Nucleus accumbens (tissue), 56 donors: ENCODE measurements at places on chromosomes 3 and 15.

DNA sequence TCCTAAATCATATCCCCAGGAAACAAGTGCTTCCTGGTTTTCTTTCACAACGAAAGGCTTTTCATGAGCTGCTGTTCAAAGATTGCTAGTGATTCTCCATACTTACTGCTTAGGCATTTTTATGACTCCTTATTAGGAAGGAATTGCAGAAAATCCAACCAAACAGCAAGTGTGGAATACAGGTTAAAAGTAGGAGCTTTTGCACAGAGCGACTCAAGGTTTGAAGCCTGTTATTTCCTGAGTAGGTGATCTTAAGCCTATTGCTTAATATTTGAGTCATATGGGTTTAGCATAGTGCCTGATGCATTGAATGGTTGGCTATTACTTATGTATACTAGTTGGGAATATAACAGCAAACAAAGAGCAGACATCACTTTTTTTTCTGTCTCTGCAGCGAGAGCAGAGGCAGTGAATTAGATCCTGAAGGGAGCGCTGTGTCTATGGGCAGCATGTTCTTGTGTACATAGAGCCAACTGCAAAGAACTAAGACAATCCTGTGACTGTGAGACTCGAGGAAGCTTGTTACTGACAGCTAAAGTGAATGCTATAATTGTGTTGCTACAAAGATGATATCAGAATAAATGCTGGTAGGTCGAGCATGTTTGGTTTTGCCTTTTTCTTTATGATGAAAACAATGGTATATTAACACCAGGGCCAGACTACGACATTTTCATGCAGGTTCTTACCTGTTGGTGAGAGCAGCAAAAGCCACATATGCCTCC is 6.3 kb downstream of the TM4SF1 start:
- DNase-seq = no peak

GRCh38 chr15:49330166-49330565 is 92.9 kb upstream of the FGF7 start:
- no peak for DNase-seq

DNA sequence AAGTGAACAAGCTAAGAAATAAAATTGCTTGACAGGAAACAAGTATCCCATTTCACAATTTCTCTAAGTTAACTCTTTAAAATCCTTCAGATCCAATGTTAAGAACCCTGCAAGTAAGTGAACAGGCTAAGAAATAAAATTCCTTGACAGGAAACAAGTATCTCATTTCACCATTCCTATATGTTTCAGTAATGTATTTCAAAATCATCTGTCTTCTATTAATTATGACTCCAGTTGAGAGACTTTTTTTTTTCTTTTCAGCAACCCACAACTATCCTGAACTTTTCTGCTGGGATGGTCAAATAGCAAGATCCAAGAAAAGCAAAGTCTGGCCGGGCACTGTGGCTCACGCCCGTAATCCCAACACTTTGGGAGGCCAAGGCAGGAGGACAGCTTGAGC is 2.4 kb upstream of the SLC12A6 start:
- DNase-seq = no peak

- no peak for DNase-seq
Measured at GRCh38 chr3:72739531-72740466, 108.4 kb downstream of the SHQ1 start.

- DNase-seq = no peak
Measured at GRCh38 chr15:91897585-91898372, 44.3 kb downstream of the SLCO3A1 start.

DNA sequence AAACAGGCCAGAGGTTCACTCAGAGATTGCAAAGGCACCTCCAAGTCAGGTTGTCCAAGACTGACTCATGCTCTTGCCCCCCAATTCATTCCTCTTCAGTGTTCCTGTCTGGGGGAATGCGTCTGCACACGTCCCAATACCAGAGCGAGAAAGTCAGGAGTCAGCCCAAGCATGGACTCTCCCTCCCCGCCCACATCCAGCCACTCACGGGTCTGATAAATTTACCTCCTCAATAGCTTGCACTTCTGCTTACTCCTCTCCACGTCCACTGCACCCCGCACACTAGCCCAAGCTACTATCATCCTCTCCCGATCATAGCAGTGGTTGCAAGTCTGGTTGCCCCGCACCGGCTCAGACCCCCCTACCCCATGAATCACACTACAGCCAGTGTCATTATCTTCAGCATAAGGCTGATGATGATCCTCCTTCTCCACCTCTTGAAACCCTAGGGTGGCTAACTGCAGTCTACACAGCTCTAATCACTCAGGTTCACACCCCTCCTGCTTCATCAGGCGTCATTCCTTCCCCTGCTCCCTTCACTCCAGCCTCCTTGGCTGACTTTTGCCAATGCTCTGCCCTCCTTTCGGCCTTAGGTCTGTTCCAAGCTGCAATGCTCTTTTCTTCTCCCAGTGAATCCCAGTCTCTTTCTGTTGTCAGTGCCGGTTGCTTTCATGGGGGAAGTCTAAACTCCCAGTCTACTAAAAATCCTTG is 27.6 kb upstream of the MYO1E start:
- DNase-seq = no peak

DNA sequence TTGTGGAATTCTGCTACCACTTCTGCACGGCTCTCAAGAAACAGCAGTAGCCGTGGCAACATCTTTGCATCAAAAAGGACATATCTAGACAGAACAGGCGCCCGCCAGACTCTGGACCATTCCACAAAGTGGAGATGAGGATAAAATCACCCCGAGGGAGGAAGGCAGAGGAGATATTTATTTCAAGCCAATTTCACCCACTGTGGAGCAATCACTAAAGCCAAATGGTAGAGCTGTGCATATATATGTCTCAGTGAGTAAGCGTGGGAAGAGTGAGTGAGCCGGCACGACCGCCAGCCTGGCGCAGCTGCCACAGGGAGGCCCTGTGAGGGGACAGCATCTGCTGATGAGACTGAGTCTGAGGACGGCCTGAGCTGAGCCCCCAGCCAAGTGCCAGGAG is 111.3 kb downstream of the MEGF11 start:
- DNase-seq = no peak

DNA sequence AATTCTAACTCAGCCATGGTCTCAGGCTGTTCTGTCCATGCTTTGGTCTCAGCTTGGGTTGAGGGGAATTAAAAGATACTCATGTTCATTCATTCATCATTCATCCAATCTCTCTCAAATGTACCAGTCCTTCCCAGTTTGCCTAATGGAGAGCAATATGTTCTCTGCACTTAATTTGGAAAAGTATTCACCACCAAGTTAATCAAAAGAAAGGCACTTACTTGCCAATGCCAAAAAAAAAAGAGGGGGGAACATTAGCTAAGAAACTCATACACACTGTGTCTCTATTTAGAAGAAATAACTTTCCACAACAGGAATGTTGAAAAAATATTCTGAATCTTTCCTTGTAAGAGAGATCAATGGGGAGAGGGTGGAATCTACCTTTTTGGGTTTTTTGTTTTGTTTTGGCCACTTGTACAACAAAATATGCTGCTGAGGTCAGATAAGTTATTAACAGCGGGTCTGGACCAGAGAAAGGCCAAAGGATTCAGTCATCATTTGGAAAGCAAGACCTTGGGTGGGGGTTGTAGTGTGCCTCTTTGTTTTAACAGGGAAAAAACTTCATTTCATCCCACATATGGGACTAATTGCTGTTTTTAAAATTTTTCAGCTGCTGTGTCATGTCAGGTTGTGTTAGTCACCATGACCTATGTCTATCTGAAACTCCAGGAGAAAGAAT is 152.3 kb downstream of the FBN1 start:
- DNase-seq = no peak

- DNase-seq = peak; percentile 38
Measured at GRCh38 chr3:70120357-70120966, 120.9 kb downstream of the SAMMSON start.

DNA sequence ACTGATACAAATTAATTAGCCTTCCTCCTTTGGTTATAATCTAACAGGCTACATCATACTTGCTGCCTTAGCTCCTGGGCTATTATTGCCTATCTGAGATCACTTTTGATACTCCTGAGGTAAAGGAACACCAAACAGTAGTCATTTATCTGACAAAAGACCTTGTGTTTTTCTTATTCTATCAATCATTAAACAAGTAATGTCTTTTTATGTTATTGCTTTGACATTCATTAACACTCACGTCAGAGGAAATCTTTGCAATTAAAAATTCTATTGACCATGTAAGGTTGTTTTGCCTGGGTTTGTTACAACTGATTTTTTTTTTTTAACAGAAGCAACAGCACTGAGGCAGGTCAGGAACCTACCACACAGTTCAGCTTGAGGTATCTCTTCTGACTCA is 366.3 kb downstream of the MECOM start:
- no peak for DNase-seq

DNA sequence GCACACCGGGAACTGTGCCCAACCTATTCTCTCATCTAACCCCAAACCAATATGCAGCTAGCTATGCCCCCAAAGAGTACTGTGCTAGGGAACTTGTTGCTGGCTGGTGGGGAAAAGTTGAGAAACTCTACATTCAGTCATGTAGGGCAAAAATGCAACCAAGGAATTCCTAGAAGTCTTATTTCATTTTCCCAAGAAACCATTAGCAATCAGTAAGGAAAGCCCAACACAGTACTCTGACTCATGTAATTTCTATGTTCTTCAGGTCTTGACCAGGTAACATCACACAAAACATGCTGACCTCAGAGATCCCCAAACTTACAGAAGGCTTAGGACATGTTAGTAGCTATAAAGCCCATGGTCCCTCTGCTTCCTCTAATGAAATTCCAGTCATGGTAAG is 52.1 kb downstream of the TASOR start:
- DNase-seq = no peak

- DNase-seq = no peak
Measured at GRCh38 chr3:197204736-197205135, 93.7 kb downstream of the DLG1 start.

GRCh38 chr3:59872128-59872527 is 822.3 kb upstream of the CFAP20DC start:
- DNase-seq = no peak

GRCh38 chr3:31936420-31937060 is 44.5 kb downstream of the OSBPL10 start:
- DNase-seq = no peak
